ENCODE measurements at places on chromosomes 6 and 20.

- no peak for DNase-seq
These were observed 3.7 kb downstream of the SYS1 start for GRCh38 chr20:45366631-45367030.

GRCh38 chr6:127841811-127842210 is 59.0 kb downstream of the THEMIS start:
- no peak for DNase-seq

DNA sequence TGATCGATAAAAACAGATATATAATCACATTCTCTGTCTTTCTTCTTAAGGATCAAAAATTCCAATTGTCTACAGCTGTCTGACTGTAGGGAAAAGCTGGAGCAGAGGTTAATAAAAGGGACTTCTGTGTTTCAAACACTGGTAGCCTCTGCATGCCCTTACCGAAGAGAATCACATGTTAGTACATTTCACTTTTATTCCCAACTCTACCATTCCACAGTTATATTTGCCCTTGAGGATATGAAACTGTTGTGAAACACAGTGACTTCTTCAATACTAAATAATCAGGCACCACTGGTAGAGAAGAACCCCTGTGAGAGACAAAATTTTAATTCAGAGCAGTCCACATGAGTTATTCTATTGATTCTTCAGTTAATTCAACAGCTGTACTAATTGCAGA is 1187.3 kb upstream of the CITED2 start:
- DNase-seq, result no peak

- DNase-seq, result no peak
These were observed 154.6 kb downstream of the ZNF217 start for GRCh38 chr20:53439046-53439445.

DNA sequence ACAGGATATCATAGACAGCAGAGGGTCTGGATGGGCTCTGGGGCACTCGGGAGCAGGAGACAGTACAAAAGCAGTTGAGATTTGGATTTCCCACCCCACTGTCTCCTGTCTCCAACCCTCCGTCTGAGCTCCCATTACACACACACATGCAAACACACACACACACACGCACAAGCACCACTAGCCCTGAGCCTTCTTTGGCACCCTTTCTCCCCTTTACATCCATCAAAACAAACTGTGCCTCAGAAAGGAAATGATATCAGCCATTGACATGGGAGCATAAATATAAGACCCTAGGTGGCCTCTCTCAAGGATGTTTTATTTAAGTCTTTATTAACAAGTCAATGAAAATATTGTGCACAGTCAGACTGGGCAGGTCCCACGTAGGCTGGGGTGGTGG is 17.5 kb downstream of the TTBK1 start:
- no peak for DNase-seq

DNA sequence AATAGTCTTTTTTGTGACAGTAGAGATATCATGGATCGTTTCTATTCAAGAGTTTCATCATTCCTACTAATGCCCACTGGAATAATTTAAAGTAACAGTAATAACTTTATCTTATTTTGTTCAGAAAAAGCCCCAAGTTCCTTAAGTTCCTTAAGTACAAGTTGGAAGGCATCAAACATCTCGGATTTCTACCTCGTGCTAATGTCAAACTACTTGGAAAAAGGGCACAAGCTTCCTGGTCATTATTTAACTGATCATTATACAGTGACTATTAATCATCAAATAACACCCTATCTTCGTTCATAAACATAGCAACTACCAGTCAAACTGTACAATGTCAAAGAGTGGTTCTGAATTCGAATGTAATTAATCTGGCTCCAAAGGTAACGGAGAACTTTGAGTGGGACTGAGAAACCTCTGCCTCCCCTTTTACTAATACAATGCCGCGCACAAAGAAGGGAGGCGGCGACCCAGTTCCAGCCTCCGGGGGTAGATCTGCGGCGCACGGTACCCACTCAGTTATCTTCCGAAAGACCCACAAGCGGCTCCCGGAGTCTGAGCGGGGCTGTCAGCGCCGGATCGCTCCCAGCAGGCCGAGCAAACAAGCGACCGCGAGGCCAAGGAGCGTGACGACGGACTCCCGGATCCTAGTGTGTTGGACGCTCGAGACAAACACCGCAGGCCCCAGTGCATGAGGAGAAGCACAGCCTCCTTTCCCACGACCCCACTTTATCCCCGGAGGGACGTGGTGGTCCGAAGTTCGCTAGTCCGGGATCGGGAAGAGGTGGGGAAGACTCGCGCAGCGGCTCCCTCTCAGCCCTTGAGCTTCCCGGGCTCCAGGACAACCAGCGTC is 716 bp downstream of the SHPRH start:
- DNase-seq, result peak; percentile 17

DNA sequence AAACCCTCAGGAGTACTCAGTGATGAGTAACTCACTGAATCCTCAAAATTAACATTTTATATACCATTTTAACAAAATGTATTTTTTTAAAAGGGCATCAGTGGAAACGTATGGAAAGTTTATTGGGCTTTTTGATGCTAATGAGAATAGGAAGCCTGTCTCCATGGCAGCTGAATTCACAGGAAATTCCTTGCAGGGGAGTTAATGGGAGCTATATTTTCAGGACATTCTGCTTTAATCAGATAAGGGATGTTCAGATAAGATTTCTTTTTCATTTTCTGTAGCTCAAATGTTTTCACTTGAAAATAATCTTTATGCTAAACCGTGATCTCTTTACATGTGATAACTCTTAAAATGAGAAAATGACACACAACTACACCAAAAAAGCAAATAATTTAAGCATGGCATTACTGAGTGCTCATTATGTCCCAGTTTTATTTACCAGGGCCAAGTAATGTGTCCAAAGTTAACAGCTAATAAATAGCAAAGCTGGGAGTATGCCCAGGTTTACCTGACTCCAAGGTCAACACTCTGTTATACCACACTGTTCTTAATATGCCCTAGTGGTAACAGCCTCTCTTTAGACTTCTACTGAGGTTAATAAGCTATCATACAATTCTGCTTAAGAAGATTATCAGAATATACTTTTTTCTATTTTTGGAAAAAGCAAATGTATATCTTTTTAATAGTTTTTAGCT is 348.1 kb downstream of the GRIK2 start:
- no peak for DNase-seq

DNA sequence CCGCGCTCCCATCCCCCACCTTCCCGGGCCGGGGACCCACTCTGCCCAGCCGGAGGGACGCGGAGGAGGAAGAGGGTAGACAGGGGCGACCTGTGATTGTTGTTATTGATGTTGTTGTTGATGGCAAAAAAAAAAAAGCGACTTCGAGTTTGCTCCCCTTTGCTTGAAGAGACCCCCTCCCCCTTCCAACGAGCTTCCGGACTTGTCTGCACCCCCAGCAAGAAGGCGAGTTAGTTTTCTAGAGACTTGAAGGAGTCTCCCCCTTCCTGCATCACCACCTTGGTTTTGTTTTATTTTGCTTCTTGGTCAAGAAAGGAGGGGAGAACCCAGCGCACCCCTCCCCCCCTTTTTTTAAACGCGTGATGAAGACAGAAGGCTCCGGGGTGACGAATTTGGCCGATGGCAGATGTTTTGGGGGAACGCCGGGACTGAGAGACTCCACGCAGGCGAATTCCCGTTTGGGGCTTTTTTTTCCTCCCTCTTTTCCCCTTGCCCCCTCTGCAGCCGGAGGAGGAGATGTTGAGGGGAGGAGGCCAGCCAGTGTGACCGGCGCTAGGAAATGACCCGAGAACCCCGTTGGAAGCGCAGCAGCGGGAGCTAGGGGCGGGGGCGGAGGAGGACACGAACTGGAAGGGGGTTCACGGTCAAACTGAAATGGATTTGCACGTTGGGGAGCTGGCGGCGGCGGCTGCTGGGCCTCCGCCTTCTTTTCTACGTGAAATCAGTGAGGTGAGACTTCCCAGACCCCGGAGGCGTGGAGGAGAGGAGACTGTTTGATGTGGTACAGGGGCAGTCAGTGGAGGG is 2.8 kb downstream of the SOX4 start:
- no peak for DNase-seq

DNA sequence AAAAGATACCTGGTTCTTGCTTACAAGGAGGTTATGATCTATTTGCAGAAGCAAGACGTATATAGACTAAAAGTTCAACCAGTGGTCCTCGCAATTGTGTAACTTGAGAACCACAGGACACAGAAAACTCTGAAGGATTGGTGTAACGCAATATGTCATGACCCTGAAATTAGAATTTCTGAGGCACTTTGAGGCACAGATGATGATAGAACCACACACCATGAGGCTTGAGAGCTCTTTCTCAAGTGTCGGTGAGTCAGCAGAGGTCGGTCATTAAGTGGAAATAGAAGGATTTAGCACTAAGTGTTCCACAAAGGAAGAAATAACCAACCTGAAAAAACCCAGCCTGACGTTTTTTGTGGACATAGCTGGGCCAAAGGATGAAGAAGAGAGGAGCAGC is 15.3 kb upstream of the CCN2 start:
- DNase-seq, result no peak

DNA sequence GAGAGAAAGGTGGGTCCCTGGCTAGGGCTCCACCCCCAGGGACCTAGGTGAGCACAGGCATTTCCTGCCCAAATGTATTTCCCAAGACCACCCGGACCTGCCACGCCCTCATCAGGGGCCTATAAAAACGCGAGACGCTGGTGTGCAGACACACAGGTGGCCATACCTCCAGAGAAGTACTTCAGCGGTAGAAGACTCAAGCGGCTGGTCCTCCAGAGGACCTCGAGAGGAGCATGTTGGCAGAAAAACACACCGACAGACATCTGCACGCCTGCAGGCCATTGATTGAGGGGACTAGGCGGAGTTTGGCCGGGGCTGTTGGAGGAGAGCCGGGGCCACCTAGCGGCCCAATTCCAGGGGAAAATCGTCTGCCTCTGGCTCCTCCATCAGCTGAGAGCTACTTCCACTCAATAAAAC is 695.8 kb upstream of the MMS22L start:
- no peak for DNase-seq

DNA sequence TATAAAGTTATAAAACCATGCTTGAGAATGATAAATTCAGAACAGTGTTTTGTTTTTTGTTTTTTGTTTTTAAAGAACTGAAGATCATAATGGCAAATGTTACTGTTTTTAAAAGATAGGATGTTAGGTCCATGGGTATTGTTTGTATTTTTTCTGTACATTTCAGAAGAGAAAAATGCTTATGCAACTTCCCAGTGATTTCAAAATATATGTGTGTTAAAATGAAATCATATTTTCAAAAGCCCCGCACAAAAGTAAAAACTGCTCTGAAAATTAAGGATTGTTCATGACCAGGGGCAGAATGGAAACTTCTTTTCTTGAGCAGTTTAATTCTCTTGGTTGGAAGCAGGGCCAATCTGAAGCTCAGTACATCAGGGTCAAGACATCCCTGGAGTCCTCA is 109.2 kb upstream of the SIRPG start:
- no peak for DNase-seq

DNA sequence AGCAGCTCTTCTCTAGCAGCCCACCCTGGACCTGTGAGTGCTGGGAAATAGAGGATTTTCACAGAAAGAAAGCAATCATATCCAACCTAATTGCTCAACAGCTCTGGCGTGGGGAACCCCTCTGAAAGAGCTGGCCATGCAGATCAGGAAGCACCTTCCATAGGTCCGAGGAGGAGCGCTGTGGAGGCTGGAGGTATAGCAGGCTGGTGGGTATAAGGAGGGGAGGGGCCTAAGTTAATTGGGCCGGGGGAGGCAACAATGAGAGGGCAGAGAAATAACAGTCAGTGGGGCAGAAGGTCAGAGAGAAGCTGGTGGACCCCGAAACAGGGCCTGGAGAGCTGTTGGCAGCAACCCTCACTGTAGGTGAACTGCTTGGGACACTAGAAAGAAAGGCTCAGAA is 40.8 kb downstream of the SNRNP48 start:
- no peak for DNase-seq

- DNase-seq, result no peak
These were observed 21.5 kb upstream of the GTSF1L start for GRCh38 chr20:43748274-43748673.

DNA sequence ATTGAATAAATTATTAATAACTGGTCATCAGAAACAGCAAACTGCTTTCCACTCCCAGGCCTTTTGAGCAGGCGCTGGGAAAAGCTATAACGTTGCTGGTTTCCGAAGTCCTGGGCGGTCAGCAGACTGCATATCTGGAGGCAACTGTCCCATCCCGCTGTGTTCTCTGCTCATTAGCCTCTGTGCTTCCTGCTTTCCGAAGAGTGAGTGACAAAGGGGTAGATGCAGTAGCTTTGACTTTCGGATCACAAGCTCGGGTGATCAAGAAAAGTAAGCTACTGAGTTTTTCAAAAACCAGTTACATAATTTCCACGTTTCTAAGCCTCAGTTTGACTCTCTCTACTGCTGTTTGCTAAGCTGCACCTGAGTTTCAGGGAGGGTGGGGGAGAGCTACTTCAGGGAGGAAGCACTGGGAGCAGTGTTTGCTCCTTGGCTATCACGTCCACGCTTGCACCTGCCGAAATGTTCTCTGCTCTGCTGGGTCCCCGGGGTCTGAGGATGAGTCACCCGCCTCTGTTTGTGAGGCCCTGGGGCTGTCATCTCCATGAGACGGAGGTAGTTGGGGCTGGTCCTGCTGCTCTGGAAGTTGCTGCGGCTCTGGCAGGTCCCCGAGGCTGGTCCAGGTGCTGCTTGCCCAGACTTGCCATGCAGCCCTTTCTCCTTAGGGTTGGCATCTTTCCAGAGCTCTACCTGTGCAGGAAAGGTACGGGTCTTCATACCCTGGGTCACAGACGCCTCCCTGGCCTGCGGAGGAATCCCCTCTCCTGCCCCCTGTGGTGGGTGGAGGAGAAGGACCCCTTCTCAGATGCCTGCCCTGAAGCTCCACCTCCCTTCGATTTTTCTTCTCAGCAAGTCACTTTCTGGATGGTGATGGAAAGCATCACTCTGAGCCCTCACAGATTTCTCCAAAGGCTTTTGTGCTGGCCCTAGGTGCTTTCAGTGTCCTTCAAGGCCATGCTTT is 220.0 kb downstream of the QKI start:
- DNase-seq, result no peak

- DNase-seq, result no peak
These were observed 221.6 kb downstream of the OGFRL1 start for GRCh38 chr6:71510057-71510713.

GRCh38 chr6:14921878-14922671 is 323.8 kb upstream of the JARID2 start:
- DNase-seq, result no peak

DNA sequence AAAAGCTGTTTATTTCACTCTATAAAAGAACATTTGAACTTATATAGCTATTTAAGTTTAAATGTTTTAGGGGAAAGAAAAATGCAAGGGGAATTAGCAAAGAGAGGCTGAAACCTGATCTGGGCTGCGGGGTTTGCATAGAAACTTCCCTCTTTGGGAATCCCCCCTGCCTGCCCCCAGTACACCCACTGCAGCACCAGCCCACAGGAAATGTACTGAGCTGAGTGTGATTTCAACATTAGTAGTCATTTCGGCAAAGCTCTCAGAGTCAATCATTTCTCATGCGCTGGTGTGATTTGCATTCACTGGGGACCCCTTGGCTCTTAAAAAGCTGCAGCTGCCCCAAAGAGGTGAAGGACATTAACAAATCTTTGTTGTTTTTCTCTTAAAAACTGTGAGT is 859.4 kb downstream of the MAFB start:
- no peak for DNase-seq

DNA sequence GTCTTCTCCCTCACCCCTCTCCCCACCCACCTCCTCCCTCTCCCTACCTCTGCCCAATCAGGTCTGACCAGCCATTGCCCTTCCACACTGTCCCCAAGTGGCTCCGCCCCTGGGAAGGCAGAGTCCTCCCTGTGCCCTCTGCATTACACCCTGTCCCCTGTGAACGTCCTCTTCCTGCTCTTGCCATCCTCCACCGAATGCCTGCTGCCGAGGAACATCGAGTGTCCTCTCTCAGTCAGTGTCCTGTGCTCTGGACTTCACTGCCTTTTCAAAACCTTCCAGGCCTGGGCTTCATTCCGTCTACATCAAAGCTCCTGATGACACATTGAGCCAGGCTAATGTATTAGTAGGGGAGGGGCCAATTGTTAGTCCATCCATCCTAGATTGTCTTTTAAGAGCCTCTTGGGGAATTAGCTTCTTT is 3.3 kb upstream of the PACSIN1 start:
- DNase-seq, result no peak

All from activated T-helper 9 cell treated with anti-CD3 and anti-CD28 coated beads, Interleukin-2, amount 50 U/mL, for 16 hours (primary cell).